ENCODE measurements at places on chromosomes 4 and X.

GRCh38 chr4:24266951-24267722 lies 317.2 kb downstream of the DHX15 start:
- DNase-seq: no peak

DNA sequence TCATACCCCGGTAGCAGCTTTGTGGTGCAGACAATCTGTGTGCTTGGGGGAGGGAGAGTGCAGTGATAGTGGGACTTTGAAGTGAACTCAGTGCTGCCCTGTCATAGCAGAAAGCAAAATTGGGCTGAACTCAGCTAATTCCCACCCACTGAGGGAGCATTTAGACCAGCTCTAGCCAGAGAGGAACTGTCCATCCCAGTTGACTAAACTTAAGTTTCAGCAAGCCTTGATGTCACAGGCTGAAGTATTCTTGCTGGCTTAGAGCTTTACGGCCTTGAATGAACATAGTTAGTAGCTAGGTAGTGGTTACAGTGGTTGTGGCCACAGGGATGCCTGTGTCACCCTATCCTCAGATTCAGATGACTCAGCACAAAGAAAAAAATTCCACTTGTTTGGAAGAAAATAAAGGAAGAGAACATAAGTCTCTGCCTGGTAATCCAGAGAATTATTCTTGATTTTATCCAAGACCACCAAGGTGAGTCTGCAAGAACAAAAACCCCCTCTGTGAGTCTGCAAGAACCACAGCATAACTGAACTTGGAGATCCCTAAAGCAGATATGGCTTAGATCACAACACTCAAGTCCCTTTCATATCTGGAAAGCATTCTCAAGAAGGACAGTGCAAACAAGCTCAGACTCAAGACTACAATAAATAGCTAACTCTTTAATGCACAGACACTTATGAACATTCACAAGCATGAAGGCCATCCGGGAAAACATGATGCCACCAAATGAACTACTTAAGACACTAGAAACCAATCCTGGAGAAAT lies 39.4 kb downstream of the ADH7 start:
- DNase-seq: no peak

DNA sequence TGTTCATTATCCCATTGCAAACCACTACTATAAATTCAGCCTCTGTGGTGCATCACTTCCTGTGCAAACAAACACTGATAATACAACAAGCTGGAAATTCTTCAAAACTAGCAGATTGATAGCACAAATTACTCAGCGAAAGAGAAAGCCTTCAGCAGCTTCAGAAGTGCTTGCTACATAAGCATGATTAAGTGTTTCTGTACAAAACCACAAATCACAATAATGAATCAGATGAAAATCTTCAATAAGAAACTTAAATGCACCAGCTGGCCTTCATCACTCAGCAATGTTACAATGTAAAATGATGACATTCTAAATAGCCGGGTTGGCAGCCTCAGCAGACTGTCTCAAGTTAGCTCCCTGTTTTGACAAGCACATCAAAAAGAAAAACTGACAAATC lies 262.2 kb downstream of the SPOCK3 start:
- DNase-seq: no peak

- DNase-seq: no peak
Measured at GRCh38 chrX:151702741-151703340, 7.6 kb downstream of the PRRG3 start.

- no peak for DNase-seq
Measured at GRCh38 chr4:141654098-141654497, 17.7 kb downstream of the IL15 start.

DNA sequence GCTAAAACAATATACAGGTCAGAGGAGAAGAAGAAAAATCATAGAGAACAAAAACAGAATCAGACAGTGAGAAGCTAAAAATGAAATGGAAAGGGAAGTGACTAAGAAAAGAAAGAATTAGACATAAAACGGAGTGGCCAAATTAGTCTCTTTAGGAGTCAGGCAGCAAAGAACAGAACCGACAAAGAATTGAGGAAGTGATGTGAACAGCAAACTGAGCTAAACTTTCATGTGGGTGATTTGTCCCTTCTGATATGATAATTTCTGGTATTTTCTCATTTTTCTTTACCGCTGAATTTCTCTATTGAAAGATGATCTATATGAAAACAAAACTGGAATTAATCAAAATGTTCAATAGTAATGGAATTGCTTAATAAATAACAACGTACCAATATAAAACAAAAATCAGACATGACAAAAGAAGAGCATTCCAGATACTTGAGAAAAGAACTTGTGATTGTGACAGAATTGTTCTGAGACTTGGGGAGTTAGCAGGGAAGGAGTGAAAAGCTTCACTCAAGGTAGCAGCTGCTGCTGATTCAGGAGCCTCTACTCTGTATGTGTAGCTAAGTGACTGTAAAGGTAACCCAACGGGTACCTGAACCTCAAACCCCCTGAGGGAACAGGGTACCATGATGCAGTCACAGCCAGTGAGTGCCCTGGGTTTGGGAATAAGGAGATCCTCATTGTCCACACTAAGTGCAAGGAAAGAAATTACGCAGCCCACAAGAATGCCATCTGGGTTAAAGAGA lies 8.8 kb downstream of the TAPT1 start:
- DNase-seq: no peak

DNA sequence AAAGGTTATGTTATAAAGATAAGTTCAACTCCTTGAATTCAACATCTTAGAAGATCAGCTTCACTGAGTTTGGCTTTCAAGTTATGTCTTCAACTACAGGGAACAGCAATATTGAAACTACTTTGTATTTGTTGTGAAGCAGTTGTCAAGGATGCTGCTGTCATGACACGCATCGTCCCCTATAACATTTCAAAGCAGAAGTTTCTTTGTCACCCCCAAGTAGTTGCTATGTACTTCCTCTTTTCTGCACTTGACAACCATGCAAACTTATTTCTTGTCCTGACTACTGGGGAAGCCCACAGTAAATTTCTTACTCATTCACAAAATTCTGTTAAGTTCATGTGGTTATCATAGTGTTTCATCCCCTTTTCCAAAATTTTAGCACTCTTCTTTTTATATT lies 14.3 kb downstream of the ANTXR2 start:
- no peak for DNase-seq

DNA sequence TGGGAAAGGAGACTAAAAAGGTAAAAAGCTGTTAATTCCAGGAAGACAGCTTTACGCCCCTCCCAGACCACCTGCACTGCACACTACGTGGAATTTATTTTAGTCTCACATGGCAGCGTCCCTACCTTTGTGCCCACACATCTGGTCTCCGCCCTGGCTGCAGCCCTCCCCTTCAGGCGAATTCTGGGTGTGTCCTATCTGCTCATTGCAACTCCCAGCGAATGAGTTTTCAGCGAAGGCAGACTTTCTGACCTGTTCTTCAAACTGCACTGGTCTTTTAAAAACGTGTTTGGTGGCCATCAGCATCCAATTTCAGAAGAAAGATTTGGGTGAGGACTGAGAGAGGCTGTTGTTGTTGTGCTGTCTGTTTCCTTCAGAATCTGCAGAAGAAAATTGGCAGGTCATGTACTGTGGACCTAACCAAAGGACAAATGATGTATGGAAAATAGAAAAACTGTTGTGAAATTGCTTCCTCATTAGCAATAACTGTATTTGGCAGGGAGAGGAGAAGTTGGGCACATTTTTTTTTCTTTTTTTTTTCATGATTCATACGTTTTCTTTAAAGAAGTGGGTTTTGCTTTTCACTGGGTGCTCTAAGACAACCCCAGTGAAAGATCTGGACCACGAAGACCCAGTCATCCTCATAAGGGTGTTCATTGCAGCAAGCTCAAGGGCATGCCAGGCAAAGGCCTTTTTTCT lies 4.2 kb downstream of the TLR8 start:
- DNase-seq: no peak

Data from stimulated activated effector memory CD8-positive, alpha-beta T cell treated with anti-CD3 and anti-CD28 coated beads, Interleukin-12 subunit alpha, Interleukin-12 subunit beta, amount 100 ng/mL, for 72 hours (primary cell).